Stomach (tissue), 19 donors: ENCODE measurements at places on chromosomes 11 and 22. TPM values are rescaled to one million over a fixed set of nuclear protein-coding genes. Genes with fewer than 3 reads are reported as not detected.

Gene OR52N4
- not detected for total RNA-seq

Gene C22orf42
- not detected for total RNA-seq

Gene TMEM191B
- not detected for total RNA-seq

Gene IL17REL
- total RNA-seq, result not detected

Gene TRIM5
- total RNA-seq, result 81.4 TPM

Gene KIF18A
- 2.6 TPM for total RNA-seq

Gene TUBA8
- total RNA-seq, result not detected

Gene OR52E1
- not detected for total RNA-seq

Gene GRM5
- total RNA-seq, result 0.37 TPM

Gene SULT4A1
- 1.0 TPM for total RNA-seq

Gene TTC36
- total RNA-seq, result not detected

Gene MFRP
- not detected for total RNA-seq

Gene CREB3L1
- total RNA-seq, result 42.6 TPM

Gene SEPTIN3
- not detected for total RNA-seq

Gene OR5A1
- not detected for total RNA-seq

Gene MTCH2
- 21.7 TPM for total RNA-seq

Gene C11orf65
- total RNA-seq, result not detected

Gene MUC15
- total RNA-seq, result not detected

Gene C1QTNF4
- 1.3 TPM for total RNA-seq

Gene MRGPRX4
- total RNA-seq, result not detected

Gene ART5
- total RNA-seq, result not detected
